ENCODE measurements at places on chromosomes 5 and 9.

DNA sequence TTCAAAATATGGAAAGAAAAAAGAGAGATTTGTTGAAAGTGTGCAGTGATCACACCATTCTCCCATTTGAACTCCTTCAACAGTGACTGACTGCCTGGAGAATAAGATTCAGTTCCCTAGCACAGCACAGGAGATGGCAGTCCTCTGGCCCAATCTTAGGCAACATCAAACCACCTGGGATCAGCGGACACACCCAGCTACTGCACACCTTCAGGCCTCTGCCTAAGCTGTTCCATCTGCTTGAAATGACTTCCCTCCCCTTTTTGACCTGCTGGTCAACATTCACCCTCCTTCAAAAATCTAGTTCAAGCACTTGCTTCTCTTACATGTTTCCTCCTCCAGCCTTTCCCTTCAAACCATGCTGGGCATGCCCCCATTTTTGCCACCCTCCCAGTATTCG, 4.5 kb downstream of the MAPK9 start:
- DNase-seq, result no peak

GRCh38 chr9:134307674-134308638, 18.3 kb upstream of the RXRA start:
- DNase-seq, result no peak

GRCh38 chr5:33969572-33970452, 14.7 kb downstream of the SLC45A2 start:
- DNase-seq, result no peak

GRCh38 chr9:94802793-94803192, 76.3 kb downstream of the AOPEP start:
- peak; percentile 32 for DNase-seq

DNA sequence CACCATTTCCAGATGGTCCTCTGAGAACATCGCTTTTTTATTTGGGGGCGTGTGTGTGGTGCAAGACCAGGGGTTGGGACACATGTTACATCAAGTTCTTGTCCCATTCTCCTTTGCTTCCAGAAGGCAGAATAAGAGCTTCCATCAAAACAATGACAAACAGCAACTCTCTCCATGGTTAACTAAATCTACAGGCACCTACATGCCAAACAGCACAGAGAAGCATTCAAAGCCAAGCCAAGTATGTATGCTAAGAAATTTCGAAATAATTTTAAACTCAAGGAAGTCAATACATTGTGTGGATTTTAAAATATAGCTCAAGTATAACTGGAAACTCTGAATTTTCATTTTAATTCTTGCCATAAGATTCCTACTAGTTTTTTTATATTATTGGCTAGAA, 105.6 kb downstream of the SEC61B start:
- no peak for DNase-seq

All from stimulated activated CD4-positive, alpha-beta T cell treated with anti-CD3 and anti-CD28 coated beads, Interleukin-12 subunit alpha, Interleukin-12 subunit beta, amount 100 ng/mL, for 48 hours (primary cell).